ENCODE measurements at places on chromosomes 4 and X.

DNA sequence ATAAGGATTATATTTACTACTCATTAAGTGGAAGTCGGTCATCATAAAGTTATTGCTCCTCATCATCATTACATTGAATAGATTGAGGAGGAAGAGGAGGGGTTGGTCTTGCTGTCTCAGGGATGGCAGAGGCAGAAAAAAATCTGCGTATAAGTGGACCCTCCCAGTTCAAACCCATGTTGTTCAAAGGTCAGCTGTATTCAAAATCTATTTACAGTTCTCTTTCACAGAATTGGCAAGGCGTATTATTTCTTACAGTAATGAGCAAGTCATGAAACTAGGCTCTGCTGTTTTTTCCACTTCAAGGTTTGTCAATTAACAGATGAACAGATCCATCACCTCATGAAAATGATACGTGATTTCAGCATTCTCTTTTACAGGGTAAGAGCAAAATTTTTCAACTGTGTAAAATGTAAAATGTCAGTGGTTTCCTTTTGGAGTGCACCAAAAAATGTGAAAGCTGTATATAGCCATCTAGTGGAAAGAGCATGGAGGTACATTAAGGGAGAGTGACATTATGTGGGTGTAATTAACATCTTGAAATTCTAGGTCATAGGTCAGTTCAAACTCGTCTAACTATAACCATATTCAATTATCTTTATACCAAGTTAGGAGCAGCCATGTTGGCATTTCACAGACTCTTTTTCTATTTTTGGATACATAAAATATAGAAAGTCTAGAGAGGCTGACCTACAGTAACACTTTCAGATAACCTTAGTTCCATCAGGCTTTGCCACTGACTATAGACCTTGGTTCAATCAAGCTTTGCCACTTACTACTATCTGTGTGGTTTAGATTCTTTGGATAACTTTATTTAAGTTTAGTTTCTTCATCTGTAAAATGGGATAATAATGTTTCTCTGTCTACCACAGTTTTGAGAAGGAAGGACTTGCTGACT lies 30.1 kb downstream of the NEIL3 start:
- no peak for DNase-seq

DNA sequence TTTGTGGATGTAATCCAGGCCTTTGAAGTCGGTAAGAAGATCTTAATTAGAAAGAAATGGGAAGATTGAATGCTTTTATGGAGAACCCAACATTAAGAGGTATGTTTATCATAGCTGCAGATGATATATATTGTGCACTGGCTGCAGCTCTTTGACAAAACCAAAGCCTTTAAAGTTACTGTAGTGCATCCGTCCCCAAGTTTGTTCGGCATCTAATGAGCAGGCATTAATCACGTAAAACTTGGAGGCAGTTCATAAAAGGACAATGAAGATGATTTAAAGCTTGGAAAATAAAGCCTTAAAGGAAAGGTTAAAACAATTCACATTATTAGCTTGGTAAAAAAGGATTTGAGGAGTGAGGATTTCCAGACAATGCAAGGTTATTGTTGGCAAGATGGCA lies 150.8 kb upstream of the ARX start:
- DNase-seq = no peak

- no peak for DNase-seq
Observed at GRCh38 chrX:47828984-47829383, 7.7 kb upstream of the ZNF81 start.

DNA sequence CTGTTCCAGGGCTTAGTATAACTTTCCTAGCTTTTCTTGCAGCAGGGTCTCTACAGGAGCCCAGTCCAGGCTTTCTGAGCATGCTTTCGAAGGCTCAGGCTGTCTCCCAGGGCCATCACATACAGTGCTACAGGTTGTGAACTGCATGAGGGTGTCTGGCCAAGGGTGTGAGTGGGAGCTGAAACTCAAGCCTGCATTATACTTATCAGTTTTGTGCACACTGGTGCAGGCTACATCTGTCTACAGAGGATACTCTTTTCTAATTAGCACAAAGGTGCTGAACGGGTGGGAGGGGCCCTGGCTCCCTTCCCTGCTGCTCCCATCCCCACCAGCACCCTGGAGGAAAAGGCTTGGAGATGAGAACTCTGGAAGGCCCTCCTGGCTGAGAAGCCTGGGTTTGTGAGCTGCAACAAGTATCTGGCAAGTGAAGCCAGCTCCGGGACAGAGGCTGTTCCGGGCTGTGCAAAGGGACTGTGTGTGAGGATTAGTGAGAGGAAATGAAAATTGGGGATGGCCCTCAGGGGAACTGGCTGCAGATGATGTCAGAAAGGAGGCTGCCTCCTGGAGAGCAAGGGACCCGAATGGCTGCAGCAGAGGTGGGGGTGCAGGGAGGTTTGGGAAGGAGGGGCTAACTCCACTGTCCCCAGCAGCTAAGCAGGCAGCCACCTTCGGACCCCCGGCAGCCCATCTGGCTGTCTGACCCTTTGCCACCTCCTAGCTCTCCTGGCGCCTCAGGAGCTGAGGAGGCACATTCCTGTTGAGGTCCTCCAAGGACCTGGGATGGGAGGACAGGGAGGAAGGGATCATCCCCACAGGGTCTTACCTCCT lies 68.5 kb downstream of the EFNB1 start:
- DNase-seq = no peak

- no peak for DNase-seq
Observed at GRCh38 chr4:171561419-171561818, 251.8 kb upstream of the GALNTL6 start.

DNA sequence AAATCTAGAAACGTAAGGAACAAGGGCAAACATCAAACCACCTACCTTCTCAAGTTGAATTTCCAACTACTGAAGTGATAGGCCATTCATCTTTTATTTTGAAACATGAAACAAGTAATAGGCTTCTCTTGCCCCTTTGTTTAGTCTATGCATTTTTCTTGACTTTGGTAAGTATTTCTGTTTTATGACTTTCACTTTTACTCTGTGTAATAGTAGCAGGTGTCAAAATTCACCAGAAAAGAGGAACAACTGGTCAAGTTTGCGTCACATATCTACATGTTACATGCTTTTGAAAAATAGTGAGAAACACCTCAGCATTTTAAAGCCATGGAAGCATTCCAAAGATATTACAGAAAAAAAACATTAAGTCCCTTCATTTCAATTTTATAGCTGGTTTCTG lies 157.1 kb upstream of the FTHL17 start:
- DNase-seq = no peak

GRCh38 chrX:45479835-45480422 lies 279.3 kb upstream of the DIPK2B start:
- no peak for DNase-seq

- no peak for DNase-seq
Observed at GRCh38 chrX:129403974-129404669, 119.2 kb downstream of the SMARCA1 start.

GRCh38 chr4:84150177-84150576 lies 348.9 kb downstream of the NKX6-1 start:
- DNase-seq = no peak

- DNase-seq = no peak
Observed at GRCh38 chrX:35890699-35891098, 28.8 kb upstream of the CFAP47 start.

DNA sequence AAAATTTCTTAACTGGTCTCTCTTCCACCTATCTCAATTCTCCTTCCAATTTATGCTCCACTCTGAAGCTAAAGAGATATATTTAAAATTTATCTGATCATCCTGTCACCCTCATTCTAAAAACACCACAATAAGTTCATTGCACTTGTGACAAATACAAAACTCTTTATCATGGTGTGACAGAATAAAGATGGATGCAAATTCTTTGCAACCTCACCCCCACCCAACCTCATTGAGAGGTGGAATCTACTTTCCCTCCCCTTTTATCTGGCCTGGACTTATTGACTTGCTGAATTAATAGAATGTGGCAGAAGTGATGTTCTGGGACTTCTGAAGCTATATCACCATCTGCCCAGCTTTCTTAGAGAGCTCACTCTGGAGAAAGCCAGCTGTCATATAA lies 46.5 kb downstream of the IDS start:
- no peak for DNase-seq

- peak; percentile 44 for DNase-seq
Observed at GRCh38 chrX:39772057-39772832, 325.5 kb downstream of the BCOR start.

DNA sequence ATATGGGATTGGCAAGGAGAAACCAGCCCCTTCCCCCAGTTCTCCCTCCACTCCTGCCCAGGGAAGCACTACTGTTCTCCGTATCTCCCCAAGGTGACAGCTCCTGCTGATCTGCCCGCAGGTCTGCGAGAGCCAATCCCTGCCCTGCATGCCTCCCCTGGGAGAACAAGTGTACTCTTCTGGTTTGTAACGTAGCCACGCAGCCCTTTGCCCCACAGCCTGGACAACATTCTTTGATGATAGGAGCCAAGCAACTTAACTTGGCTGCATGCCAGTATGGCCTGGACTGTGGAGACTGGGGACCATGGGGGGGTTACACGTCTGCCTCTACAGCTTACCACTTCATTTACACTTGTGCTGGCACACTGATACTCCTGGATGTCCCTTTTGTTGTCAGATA lies 2.0 kb downstream of the STBD1 start:
- DNase-seq = no peak

- DNase-seq = no peak
Observed at GRCh38 chr4:41256740-41257256, at the start of gene UCHL1. UCHL1 (plus strand) TSS chr4:41256928; CDS start chr4:41256977, 49 bp downstream.

- DNase-seq = no peak
Observed at GRCh38 chrX:8636497-8636896, 95.4 kb downstream of the ANOS1 start.

- no peak for DNase-seq
Observed at GRCh38 chr4:72418458-72418857, 150.6 kb downstream of the ADAMTS3 start.

DNA sequence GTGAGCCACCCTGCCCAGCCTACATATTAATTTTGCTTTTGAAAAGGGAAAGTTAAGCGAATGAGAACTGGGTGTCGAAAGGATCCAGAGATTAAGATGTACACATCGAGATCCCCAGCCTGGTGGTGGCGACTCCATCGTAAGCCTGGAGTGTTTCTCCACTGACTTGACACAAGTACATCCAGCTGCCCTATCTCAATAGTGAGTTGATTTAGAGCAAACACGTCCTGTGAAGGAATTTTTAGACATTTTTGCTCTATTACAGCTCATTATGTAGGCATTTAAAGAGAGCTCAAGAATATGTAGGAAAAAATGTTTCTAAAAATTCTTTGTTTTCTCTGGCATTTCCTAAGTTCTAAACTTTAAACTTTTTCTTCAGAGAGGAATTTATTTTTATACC lies 11.7 kb upstream of the CLDN34 start:
- no peak for DNase-seq

DNA sequence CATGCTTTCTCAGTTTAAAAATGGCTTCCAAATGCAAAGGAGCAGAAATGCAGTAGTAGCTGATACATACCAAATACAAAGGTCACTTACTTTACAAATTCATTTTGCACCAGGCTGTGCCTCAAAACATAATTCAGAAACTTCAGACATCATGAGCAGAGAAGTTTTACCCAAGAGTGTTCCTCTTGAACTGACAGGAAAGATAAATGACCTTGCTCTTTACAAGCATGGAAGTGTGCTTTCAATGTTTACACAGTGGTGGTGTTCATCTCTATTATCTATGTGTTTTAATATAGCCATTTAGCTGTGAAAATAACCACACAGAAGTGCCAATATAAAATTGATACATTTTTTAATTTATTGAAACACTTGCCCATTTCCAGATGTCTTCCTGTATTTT lies 383.4 kb downstream of the ANKRD50 start:
- DNase-seq = no peak

DNA sequence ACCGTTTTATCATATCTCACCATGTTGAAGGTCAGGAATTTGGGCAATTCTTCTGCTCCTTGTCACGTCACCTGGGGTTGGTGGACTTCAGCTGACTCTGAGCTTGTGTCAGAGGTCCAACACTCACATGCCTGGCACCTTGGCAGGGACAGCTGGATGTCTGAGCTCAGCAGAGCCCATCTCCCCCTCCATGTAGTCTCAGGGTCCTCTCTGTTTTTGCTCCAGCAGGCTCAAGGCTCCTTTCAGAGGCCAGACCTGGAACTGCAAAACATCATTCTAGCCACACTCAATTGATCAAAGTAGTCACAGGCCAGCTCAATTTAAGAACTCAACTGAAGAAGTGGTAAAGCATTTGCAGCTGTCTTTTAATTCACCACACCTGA lies 45.4 kb downstream of the EDNRA start:
- DNase-seq = no peak

- no peak for DNase-seq
Observed at GRCh38 chr4:88964450-88964849, 92.5 kb downstream of the FAM13A start.

DNA sequence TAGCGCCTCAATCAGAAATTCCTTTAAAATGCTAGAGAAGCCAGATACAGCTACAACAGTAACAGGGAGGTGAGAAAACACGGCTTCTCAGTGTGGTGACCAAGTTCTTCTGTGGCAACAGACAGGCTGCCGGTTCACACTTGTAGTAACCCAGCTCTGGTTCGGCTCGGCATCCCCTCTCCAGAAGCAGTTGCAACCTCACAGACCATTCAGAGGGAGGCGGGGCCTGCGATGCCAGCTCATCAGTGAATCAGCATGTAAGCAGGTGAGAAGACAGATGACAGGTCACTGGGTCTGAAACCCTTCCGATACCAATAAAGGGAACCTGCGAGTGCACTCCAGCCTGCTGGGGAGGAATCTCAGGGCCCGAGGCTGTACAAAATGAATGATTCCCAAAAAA lies 251.0 kb downstream of the KCNIP4 start:
- no peak for DNase-seq

- DNase-seq = no peak
Observed at GRCh38 chrX:53031380-53031779, 17.2 kb upstream of the GPR173 start.

Data from SIG-M5 (cell line).